Stimulated activated CD4-positive, alpha-beta T cell treated with anti-CD3 and anti-CD28 coated beads, TNF-alpha, amount 100 ng/mL, for 1 hour (primary cell): ENCODE measurements at places on chromosomes 11 and 22.

DNA sequence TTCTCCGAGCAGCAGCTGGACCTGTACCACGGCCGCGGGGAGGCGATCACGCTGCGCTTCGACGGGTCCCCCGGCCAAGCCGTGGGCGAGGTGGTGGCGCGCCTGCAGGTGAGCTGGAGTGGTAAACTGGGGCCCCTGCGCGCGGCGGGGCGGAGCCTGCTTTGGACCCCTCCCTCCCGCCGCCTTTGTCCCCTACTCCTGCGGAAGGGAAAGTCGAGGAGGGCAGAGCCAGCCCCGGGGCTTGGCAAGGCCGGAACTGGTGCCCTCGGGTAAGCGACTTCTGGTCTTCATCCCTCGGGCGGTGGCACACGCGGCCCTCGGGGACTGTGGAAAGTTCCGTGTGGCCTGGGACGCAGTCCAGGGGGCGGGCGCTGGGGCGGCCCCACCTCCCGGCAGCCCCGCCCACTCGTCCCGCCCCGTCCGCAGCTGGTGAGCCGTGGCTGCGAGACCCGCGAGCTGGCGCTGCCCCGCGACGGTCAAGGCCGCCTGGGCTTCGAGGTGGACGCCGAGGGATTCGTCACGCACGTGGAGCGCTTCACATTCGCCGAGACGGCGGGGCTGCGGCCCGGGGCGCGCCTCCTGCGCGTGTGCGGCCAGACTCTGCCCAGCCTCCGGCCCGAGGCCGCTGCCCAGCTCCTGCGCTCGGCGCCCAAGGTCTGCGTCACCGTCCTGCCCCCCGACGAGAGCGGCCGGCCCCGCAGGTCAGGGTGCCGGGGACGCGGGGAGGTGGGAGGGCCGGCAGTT is 9.2 kb downstream of the SIPA1 start:
- no peak for DNase-seq

DNA sequence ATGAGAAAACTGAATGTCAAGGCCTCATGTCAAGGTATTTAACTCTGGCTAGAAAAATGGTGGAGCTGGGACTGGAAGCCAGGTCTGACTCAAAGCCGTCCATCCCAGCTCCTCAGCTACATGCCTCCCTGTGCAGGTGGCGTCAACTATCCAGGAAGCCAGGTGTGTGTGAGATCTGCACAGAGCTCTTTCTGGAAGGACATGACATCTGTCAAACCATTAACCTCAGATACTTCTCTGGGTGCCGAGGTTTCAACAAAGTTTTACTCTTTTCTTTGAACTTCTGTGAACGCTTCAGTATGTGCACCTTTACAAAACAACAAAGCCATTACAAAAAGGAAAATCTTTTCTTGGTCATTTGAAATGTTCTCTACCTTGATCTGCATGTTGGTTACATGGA is 7.0 kb upstream of the CASTOR1 start:
- no peak for DNase-seq

DNA sequence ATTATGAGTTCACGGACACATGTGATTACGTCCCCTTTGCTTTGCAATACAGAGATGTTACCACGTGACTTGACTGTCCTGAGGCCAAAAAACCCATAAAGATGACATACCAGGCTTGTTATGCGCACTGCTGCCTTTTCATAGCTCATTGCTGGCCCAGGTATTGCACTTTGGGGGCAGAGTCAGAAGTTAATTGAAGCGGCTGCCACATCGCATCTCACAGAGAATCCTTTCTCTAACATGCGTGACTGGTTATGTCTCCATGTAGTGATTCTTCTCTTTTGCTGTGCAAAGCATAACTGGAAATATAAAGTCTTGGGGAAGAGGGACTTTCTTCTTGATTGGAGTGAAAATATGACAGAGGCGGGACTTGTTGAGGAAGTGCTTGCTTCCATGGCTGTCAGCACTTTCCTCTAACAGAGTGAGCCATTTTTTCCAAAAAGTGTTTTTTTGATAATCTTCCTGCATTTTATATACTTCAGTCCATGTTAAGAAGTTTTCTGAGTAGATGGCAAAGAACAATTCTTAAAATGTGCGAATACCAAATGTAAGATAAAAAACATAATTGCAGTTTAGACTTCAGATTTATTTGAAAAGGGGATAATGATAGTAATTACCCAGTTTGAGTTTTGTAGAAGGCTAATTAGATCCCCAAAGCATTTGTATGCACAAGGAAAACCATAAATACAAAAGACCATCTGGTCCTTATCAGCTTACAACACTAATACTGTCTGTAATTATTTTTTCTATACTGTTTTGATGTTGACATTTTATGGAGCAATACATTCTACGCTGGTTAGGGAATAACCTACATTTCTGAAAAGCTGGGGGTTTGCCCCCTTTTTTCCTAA is 324.6 kb upstream of the MTNR1B start:
- no peak for DNase-seq

DNA sequence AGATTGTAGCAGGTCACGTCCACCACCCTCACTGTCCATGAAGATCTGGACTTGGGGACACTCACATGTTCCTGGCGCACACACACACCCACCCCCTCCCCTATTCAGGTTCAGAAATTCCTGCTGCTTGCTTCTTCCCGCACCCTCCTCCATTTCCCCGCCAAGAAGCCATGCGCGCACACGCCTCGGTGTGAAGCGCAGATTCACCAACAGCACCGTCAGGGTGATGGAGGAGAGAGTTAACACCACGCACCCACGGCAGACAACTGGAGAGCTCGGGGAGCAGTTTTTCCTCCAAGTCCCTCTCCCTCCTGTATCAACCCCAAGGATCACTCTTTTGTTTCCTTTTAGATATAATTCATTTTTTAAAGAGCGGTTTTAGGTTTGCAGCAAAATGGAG is 113.4 kb downstream of the BCR start:
- no peak for DNase-seq

DNA sequence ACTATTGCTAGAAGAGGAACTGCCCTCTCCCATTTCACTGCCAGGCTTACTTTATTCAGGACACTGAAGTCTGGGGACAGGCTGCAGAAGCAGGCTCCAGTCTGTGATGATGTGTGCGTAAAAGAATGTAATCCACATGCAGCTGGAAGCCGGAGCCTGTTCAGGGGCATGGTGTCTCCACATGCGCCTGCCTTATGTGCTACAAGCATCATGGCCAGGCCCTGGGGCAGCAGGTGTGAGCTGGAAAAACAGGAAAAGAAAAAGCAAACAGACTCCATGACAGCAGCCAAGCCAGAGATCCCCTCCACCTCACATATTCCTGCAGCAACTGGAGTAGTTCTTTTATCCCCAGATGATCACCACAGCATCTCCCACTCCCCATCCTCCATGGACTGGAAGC is 33.4 kb downstream of the ARFGAP2 start:
- no peak for DNase-seq

DNA sequence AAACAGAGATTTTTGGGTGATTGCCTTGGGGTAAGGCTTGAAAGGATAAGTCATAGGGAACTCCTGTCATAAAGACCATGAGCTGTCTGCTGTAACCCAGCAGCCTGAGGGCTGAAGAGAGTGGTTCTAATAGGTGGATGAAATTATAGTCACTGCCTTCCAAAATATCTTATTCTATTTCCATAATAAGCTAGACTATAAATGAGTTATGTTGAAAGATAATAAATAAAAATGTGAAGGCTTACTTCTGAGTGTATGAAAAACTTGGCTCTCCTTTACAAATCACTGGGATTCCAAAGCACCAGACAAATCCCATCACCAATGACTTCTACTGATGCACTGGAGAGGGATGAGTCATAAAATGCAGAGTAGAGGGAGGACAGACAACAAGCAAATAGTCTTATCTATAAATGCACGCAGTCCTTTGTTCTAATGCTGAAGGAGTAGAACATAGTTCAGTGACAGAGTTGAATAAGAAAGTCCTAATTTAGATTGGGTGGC is 775.0 kb upstream of the LRRC4C start:
- DNase-seq, result no peak

GRCh38 chr11:124801636-124802312 is 1.6 kb upstream of the MSANTD2 start:
- DNase-seq, result no peak

DNA sequence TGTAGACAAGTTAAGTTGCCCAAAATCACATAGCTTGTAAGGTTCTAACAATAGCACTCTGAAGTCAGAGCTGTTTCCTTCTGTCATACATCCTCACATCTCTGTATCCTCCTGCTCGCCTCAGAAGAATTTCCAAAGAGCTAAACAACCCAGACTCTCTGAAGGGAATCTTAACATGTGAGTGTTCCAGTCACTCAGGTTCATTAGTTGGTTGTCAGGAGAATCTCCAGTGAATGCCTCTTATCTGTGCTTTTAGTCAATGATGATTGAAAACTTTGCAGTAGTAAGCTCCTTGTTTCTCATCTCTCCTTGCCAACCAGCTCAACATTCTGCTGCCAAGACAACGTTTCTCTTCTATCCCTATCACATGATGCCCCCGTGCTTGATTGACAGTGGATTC is 195.5 kb downstream of the C11orf91 start:
- no peak for DNase-seq

- no peak for DNase-seq
Observed at GRCh38 chr22:49883294-49883640, 29.6 kb downstream of the ZBED4 start.

- DNase-seq, result no peak
Observed at GRCh38 chr11:6285019-6285418, 25.4 kb downstream of the CCKBR start.

DNA sequence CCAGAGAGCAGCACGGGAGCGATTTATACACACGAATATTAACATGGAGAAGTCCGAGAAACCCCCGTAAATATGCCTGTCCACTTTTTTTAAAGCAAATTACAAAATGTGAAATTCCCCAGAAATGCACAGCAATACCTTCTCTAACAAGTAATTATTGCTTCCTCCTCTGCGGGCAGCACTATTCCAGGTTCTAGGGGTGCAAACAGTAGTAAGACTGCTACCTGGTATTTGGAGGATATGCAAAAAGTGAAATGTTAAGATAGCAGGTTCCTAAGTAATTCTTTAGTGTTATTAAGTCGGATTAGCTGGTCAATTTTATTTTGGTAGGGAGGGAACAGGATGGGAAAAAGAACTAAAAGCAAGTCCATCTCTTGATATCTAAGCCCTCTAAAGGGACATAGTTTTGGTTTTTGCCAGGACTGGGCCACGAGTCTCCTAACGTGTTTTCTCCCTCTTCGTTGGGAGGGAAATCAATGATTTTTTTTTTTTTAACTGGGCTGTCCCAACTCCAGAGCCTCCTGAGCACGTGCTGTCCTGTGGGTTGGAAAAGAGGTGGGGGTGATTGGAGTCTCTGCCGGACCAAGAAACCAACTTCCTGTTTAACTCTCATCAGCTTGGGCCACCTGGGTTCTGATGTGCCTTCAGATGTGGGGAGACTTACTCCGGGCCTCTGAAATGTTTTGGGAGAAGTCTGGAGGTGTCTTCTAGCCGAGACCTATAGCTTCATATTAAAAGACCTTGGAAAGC is 1.7 kb upstream of the XBP1 start:
- DNase-seq, result no peak

GRCh38 chr11:132408877-132409276 is 1038.5 kb downstream of the NTM start:
- DNase-seq, result no peak

DNA sequence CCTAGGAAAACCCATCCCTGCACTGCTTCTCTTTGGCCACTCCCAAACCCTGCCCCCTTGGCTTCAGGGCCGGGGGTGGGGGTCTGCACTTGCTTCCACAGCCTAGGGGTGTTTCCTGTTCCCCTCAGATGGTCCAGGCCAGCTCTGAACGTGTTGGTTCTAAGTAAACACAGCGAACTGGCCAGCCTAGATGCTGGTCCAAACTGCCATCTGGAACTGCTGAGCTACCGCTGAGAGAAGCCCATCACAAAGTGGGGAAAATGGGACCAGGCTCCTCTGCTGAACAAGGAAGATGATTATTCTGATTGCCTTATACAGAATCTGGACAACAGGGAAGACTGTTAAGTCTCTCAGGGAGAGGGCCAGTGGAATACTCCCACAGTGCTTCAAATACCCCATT is 23.5 kb upstream of the YPEL1 start:
- no peak for DNase-seq

GRCh38 chr11:128755564-128755963 is 61.7 kb downstream of the FLI1 start:
- DNase-seq, result no peak

DNA sequence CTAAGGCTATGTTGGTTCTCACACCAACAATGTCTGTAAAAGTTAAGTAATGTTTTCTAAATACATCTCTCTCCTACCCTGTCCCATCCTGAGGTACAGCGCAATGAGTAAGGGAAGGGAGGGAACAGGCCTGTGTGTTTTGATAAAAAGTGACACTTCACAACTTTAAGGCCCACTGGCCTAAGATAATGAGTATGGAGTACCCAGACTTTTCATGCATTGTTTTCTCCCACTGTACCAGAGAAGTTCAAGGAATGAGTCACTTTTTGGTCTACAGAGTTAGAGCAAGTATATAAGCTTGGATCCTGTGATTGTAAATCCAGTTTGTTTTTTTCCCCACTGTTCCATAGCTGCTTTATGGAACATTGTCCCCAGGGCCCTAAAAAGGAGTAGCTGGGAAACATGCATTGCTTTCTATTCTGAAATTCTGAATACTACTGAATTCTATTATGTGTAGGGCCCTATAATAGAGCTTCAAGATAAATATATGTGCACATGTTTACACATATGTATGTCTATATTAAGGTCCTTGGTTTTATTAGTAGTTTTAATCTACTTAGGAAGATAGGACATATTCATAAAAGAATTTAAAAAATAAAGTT is 29.8 kb downstream of the KCNE3 start:
- no peak for DNase-seq

DNA sequence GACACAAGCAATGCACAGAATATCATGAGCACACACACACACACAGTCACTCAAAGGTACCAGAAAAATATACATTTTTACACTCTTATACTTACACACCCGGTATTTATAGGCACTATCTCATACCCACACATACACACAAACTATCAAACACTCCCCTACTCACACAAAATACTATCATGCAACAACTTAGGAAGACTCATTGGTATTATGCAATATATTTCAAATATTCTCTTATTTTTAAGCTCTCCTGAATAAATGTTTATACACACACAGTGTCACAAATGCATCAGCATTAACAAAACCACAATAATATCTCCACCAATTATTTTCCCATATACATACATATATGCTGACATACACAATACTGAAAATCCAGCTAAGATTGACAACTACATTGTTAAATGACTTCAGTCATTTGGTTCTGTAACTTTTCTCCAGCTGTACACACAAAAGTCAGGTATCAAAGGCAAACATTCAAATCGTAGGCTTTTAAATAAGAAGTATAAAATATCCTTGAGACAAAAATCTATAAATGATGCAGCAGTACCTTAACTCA is 2.6 kb upstream of the OR51I1 start:
- DNase-seq, result no peak

DNA sequence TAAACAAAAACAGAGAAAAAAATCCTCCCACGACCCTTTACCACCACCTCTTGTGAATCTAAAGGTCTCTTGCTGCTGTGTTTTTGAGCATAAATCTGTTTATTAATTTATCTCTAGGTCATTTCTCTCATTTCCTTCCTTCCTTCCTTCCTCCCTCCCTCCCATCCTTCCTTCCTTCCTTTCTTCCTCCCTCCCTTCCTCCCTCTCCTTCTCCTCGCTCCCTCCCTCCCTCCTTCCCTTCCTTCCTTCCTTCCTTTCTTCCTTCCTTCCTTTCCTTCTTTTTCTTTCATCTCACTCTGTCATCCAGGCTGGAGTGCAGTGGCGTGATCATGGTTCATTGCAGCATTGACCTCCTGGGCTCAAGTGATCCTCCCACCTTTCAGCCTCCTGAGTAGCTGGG is 13.5 kb upstream of the APOBEC3A start:
- no peak for DNase-seq
